ENCODE measurements at places on chromosomes 5 and 9. TPM values are rescaled to one million over a fixed set of nuclear protein-coding genes. Genes with fewer than 3 reads are reported as not detected.

PHF24 gene
- not detected for total RNA-seq

SEMA5A gene
- total RNA-seq = 23.3 TPM

- DNase-seq = no peak
Measured at GRCh38 chr9:129150122-129150521, 27.9 kb downstream of the IER5L start.

THOC3 gene
- 140 TPM for total RNA-seq

GRCh38 chr9:15743512-15743911, 190.7 kb downstream of the CCDC171 start:
- no peak for DNase-seq

GM2A gene
- 27.2 TPM for total RNA-seq

NEUROG1 gene
- not detected for total RNA-seq

GRCh38 chr5:101532430-101532829, 629.3 kb upstream of the ST8SIA4 start:
- DNase-seq = no peak

DNA sequence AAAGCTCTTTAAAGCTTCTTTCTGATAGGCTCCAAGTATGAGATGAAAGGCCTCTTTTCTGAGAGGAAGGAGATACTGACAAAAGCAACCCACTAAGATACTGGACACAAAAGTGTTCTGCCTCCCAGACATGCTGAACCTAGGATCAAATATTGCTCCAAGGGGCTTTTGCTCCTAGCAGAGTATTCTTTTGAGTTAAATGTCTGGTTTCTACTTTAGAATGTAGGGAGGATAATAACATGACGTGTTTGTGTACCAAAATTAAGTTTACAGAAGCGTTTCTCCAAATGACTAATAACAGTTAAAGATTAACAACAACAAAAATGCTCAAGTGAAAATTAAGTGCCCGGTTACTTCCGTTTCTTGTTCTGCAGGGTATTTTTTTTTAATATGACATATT, 2293.3 kb upstream of the C9orf72 start:
- DNase-seq = no peak

Data from colonic mucosa (tissue), 4 donors.